Activated T-cell treated with anti-CD3 and anti-CD28 coated beads, Interleukin-2, amount 50 U/mL, for 72 hours (primary cell): ENCODE measurements at places on chromosomes 2 and 18. TPM values are rescaled to one million over a fixed set of nuclear protein-coding genes. Genes with fewer than 3 reads are reported as not detected.

DNA sequence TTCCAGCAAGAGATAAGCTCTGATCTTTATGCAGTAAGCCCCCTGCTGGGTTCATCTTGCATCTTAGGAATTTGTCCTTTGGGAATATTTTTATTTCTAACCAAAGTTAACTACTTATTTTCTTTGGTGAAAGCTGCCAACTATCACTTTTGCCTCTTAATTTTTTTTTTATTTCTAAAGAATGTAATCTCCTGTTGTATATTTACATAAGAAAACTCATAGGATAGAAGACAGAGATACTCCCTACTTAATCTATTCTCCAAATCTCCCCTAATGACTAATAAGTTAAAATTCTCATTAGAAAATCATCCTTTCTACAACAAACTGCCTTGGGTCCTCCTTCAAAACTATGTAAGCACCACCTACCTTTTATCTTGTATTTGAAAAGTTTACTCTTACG is 612.2 kb upstream of the SLC39A10 start:
- H3K36me3 ChIP-seq, result no peaks in the 10 kb centered on the region
- no peak for DNase-seq
- H3K4me1 ChIP-seq, result peaks cover 9% of the 10 kb centered on the region
- peaks cover 10% of the 10 kb centered on the region for H3K27me3 ChIP-seq
- H3K27ac ChIP-seq, result no peak overlapping the region

- no peaks in the 10 kb centered on the region for H3K36me3 ChIP-seq
- no peak overlapping the region for H3K4me3 ChIP-seq
- H3K27me3 ChIP-seq, result peaks cover 26% of the 10 kb centered on the region
Observed at GRCh38 chr18:471716-472115, 28.8 kb downstream of the COLEC12 start.

DNA sequence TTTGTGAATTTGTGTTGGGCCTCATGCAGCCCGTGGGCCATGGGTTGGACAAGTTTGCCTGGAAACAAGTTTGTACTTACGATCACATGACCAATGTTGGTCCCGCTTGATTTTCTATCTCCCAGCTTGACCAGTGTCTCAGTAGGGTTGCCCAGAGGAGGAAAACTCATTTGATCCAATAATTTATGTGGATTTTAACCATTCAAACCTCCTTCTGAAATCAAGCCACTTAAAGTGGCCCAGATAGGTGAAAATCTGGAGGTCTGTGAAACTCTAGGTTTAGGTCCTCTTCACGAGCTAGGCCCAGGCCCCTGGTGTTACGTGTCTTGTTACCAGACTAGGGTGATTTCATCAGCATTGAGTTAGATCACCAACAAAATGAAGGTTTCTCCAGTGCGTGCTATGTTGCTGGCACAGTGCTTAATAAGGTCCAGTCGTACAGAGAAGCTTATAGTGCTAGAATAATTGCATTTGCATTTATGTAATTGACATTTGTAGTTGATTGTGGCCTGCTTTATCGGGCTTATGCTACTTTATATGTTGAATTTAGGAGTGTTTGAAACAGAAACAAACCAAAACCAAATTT is 4.4 kb downstream of the ACTR2 start:
- peak overlapping the region; percentile 50 for H3K4me3 ChIP-seq
- no peaks in the 10 kb centered on the region for H3K27me3 ChIP-seq
- H3K36me3 ChIP-seq, result peaks cover 14% of the 10 kb centered on the region

DNA sequence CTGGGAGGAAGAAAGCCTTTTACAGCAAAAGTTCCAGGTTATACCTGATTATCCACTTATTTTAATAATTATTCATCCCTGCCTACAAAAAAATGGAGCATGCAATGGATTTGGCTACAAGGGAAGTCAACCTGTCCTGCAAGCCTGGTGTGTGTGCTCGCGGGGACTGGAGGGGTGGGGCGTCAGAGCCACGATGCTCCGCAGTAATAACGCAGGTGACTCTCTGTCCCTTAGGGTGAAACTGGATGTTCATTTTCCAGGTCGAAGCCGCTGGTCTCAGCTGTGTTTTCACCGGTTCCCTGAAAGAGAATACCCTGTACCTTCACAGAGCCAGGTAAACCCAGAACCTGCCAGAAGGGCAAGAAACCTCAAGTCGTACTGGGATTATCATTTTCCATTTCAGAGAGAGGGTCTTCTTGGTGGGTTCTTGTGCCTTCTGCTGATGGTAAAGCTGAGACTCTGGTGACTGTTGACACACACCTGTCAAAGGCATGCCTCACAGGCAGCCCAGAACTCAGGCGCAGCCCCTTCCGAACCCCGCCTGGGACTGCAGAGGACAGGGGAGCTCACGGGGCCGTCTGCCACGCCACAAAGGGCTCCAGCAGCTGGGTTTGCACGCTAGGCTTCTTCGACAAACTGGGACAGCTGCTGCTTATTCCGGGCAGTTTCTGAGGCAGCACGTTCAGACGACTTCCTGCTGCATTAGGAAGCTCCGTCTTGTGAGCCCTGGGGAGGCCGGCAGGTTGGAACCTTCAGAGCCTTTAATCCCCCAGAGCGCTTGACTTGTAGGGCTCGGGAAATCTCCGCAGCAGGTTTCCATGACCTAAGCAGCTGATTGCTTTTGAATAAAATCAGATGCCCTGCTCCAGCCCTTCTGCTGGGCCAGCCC is 58.6 kb downstream of the KCNG2 start:
- no peak overlapping the region for H3K27ac ChIP-seq

DNA sequence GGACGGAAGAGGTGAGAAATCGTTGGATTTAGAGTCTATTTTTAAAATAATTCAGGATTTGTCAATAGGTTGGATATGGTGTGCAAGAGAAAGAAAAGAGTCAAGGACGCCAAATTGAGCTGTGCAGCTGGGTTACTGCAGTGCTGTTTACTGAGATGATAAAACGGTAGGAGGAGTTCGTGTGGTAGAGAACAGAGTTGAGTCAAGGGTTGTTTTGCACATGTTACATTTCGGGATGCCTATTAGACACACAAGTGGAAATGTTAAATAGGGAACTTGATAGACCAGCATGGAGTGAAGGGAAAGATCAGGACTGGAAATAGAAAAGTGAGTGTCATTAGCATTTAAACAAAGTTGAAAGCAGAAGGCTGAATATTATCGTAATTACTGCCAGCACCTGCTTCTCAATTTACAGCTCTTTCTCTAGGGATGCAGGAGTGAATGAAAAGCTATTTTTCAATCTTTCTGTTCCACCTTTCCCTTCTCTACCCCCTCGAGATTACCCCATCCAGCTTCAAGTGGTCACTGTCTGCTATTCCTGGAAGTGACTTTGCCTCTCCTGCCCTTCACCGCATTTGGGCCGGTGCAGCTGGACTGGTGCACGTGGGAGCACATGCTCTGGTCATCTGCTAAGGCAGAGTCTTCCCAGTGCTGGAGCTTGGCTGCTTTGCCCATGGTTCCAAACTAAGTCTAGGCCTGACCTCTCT is 30.3 kb downstream of the GPR75 start:
- H3K27ac ChIP-seq, result no peak overlapping the region
- peaks cover 2% of the 10 kb centered on the region for H3K36me3 ChIP-seq
- no peak for DNase-seq
- no peaks in the 10 kb centered on the region for H3K4me1 ChIP-seq
- no peaks in the 10 kb centered on the region for H3K27me3 ChIP-seq

- no peak for DNase-seq
- no peak overlapping the region for H3K4me3 ChIP-seq
- peaks cover 2% of the 10 kb centered on the region for H3K36me3 ChIP-seq
- no peak overlapping the region for H3K27ac ChIP-seq
Observed at GRCh38 chr2:44342854-44343253, 18.4 kb downstream of the PREPL start.

- no peak overlapping the region for H3K27ac ChIP-seq
- H3K4me3 ChIP-seq, result no peak overlapping the region
- H3K36me3 ChIP-seq, result no peaks in the 10 kb centered on the region
Observed at GRCh38 chr18:40868110-40868858, 1086.8 kb upstream of the PIK3C3 start.

DNA sequence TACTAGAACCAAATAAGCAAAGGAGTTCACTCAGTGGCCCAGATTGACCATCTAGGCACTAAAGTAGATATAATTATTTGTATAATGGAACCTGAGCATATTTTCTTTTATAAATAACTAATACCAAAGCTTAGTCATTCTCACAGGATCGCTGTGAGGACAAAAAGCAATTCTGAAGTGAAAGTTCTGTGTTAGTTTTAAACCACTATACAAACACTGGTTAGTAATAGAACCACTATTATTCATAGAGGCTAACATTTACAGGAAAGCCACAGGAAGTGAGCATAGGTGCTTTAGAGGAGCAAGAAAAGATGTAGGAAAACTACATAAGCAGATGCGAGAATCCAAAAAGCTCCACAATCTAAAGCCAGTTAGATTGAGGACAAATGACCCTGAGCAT is 364.7 kb downstream of the XIRP2 start:
- no peaks in the 10 kb centered on the region for H3K36me3 ChIP-seq
- H3K27ac ChIP-seq, result no peak overlapping the region
- no peaks in the 10 kb centered on the region for H3K27me3 ChIP-seq
- H3K4me1 ChIP-seq, result no peaks in the 10 kb centered on the region
- H3K4me3 ChIP-seq, result no peak overlapping the region
- no peak for DNase-seq

GRCh38 chr2:10083046-10083445 is 2.8 kb upstream of the CYS1 start:
- peaks cover 1% of the 10 kb centered on the region for H3K36me3 ChIP-seq
- H3K27me3 ChIP-seq, result peaks cover 83% of the 10 kb centered on the region
- DNase-seq, result no peak
- no peak overlapping the region for H3K4me3 ChIP-seq
- no peak overlapping the region for H3K27ac ChIP-seq

- H3K4me1 ChIP-seq, result peaks cover 8% of the 10 kb centered on the region
- H3K4me3 ChIP-seq, result no peak overlapping the region
- H3K36me3 ChIP-seq, result peaks cover 12% of the 10 kb centered on the region
- H3K27me3 ChIP-seq, result no peaks in the 10 kb centered on the region
- H3K27ac ChIP-seq, result peak overlapping the region; percentile 56
Observed at GRCh38 chr2:237091779-237092436, 6.2 kb downstream of the COPS8 start.

Gene LRRC30
- total RNA-seq, result not detected

Gene TBR1
- total RNA-seq, result 0.02 TPM

Gene SERPINB12
- total RNA-seq, result not detected

Gene PRLH
- total RNA-seq, result not detected
